ENCODE measurements at places on chromosomes 1 and 21.

GRCh38 chr1:36934061-36934460 lies 100.3 kb downstream of the GRIK3 start:
- no peak for DNase-seq

GRCh38 chr1:201302163-201303152 lies 19.2 kb downstream of the PKP1 start:
- no peak for DNase-seq

DNA sequence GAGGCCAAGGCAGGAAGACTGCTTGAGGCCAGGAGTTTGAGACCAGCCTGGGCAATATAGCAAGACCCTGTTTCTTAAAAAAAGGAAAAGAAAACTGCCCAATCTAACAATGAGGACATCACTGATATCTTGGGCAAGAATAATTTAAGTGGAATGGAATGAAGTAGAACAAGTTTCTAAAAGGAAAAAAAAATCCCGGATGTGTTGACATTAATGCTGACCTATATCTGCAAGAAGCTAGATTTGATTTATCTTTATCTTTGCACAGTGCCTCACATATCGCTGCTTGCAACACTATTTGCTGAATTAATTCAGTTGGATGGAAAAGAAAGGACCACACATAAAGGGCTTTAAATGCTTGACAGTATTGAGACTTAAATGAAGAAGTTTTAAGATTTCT lies 27.8 kb downstream of the DIPK1A start:
- DNase-seq, result no peak

- DNase-seq, result no peak
Observed at GRCh38 chr1:153358691-153358975, 979 bp downstream of the S100A9 start.

DNA sequence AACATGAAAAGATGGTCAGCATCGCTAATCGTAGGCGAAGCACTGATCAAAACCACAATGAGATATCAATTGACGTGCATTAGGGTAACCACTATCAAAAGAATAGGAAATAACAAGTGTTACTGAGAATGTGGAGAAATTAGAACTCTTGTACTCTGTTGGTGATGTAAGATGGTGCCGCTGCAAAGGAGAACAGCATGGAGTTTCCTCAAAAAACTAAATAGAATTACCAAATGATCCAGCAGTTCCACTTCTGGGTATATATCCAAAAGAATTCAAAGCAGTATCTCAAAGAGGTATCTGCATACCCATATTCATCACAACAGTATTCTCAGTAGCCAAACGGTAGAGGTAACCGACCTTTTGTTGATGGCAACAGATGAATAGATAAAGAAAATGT lies 8.3 kb upstream of the CD101 start:
- no peak for DNase-seq

DNA sequence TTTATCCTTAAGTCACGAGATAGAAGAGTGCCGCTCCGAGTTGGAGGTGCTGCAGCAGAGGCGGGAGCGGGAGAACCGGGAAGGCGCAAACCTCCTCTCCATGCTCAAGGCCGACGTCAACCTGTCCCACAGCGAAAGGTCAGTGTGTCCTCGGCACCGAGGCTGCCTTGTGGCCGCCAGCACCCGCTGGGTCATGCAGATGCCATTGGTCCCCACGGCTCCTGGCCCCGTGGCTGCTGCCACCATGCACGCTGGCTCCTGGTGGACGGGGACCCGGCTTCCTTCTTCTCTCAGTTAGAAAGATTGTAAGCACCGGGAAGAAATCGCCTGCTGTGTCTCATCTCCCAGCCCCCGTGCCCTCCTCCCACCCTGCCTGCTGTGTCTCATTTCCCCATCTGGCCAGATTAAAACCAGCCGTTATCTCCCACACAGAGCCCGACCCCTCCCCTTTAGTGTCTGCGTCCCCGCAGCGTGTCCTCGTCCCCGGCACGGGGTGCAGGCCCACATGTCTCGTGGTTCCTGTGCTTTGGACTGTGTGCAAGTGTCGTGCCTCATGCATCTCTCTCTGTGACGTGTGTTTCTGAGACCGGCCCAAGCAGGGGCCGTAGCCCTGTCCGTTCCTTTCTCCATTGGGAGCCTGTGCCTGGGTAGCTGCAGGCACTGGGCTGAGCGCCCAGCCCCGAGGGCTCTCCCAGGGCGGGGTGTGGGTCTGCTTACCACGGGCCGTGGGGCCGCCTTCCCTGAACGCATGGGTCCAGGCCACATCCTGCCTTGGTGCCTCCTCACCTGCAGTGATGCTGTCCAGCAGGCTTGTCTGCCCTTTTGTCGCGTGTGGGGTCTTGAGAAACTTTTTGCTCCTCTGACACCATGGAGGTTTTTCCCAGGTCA lies 62.1 kb downstream of the PCNT start:
- no peak for DNase-seq

DNA sequence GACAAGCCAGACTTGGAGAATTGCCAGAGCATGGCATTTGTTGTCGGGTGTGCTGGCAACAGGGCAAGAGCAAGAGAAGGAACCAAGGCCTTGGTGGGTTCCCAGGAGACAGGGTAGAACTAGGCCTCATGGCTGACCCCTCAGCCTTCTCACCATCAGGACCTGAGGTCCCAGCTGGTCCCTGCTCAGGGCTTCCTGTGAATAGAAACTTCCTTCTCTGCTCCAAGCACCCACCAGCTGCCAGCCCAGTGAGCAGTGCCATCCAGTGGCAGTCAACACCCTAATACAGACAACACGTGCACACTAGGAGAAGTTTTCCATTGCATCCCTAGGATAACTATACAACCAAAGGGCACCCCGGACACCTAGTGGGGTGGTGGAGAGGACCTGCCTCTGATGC lies 22.8 kb downstream of the S100A6 start:
- no peak for DNase-seq

DNA sequence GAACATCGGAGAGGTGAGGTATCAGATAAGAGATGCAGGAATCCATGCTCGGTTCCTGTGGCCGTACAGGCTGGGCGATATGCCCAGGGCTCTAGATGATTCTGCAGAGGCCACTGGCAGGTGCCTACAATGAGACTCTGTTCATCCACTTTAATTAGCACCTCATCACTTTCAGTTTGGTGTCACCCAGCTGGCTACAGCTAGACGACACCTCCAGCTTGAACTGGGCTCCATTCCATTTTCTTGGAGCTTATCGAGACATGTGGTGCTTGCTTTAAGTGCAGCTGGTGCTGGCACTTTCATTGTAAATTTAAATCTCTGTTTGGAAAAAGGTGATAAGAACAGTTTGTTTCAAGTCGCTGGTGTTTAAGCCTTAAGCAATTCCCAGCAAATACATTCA lies 322.5 kb upstream of the ADGRL2 start:
- DNase-seq, result no peak

GRCh38 chr1:14476170-14476955 lies 122.1 kb upstream of the KAZN start:
- no peak for DNase-seq

- no peak for DNase-seq
Observed at GRCh38 chr1:118692143-118692542, 296.0 kb downstream of the TBX15 start.

GRCh38 chr1:121587230-121587569 lies 402.4 kb downstream of the SRGAP2C start:
- no peak for DNase-seq

GRCh38 chr1:67084765-67085318 lies 30.9 kb upstream of the SLC35D1 start:
- no peak for DNase-seq

GRCh38 chr1:116170721-116171589 lies 59.8 kb downstream of the MAB21L3 start:
- DNase-seq, result no peak

- DNase-seq, result peak; percentile 44
Observed at GRCh38 chr1:179809506-179810366, 66.6 kb downstream of the FAM163A start.

- DNase-seq, result no peak
Observed at GRCh38 chr1:115539061-115539460, 102.7 kb upstream of the VANGL1 start.

GRCh38 chr1:171206204-171206977 lies 21.3 kb downstream of the FMO2 start:
- DNase-seq, result no peak

DNA sequence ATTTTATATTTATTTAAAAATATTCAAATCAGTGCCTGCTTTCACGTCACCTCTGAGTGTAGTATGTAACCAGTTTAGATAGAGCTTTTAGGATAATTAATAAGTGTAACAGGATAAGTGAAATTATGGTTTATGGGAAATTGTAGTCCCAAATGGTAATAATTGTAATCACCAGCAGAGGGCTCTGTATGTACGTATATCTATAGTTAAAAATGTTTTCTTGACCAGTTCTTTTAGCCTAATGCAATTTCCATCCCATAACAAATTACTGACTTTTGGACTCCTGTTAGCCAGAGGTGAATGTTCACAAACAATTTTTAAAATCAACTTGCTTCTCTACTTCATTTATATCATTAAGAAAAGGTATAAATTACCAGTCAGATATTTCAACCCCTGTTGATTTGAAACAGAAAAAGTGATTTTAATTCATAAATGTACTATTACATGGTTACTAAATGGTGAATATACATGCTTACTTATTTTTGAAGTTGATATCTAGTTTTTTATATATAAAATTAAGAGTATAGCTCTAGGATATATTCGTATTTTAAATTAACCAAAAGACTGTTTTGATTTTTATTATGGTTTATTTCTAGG lies 25.3 kb downstream of the SLC30A7 start:
- no peak for DNase-seq

DNA sequence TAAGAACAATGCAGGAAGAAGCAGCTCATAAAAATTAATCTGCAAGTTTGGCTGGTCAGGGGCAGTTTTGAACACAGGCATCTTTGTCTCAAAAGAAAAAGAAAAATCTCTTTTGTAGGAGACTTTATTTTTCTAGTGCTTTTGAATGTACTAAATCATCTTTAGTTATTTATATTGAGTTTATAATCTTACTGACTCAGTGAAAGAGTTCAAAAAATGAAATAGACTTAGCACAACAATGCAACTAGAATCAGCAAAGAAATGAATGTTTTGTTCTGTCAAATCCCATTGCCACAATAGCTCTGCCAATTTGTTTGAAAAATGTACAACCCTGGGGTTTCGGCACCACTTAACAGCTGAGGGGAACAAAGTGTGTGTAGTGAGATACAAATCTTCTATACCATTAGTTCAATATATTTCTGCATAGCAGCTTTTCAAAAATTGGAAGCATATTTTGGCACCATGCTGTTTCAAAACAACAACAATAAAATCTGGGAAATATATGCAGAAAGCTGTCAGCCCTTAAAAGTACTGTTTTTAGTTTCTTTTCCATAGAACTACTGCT lies 1969.1 kb downstream of the MRPL39 start:
- no peak for DNase-seq

DNA sequence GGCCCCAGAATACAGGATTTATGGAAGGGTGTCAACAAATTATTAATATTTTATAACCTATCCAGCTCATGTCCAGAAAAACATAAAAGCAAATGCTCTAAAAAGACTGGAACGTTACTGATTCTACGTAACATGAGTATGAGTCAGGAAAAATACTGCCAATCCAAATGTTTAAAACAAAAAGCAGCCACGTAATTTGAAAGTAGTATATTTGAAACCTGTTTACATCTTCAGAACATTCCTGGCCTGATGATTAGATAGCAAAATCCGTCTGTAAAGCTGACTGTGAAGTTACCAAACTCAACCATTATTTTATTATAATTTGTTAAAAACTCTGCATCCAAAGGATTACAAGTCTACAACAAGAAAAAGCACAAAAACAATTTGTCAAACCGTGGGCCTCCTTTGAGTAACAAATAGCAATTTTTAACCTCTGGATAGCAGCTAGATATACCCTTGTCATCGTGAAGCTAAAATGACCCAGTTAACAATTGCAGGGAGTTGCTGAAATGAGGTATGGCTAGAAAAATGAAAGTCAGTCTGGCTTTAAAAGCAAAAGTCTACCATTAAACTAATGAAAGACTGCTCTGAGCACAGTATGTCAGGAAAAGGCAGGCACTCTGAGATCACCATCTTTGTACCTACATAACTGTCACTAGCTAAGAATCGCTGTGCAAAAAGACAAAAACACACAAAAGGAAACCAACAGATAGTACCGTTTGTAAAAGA lies 1.2 kb downstream of the UBR4 start:
- DNase-seq, result no peak

DNA sequence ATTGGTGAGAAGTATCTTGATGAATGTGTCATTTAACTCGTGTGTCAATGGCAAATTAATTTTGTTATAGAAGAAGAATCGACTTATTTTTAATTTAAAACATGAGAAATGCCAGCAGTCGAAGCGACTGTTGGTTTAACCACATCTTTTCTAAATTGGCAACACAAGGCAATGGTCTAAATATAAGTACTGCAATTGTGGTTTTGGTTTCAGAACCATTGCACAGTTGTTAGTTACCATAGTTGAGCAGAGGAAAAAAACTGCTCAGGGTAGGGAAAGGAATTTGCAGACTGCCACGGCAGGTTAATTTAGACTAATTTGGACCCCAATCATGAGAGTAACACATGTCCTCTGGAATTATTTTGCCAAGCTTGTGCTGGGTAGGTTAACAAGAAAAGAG lies 185.6 kb upstream of the RUNX1 start:
- DNase-seq, result no peak

DNA sequence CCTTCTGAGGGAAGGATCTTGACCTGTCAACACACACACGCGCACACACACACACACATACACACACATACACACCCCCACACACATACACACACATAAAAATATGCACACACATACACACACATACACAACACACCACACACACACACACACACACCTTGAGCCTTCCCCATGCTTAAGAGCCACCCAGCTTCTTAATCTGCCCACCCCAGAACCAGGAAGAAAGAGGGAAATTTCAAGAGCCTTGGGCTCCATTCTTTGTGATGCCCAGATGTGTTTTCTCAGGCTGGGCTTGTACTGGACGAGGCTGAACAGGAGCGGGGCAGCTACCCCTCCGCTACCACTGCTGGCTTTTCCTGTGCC lies 643.5 kb downstream of the KIF26B start:
- no peak for DNase-seq

DNA sequence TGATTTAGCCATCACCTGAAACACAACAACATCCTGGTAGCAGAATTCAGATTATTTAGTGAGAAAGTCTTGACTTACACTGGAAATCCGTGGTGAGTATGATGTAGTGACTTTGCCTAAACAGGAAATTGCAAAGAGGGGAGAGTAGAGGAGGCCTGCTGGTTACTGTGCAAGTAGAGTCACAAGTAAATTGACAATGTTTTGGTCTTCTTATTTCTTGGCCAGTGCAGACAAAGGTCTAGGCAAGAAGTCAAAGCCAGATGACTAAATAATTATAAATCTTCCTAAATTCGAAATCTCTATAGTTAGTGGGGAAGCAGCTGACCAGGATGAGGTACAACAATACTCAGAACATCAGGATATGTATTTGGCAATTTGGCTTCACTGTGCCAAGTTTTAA lies 159.5 kb upstream of the KCTD3 start:
- DNase-seq, result no peak

All from activated CD4-positive, CD25-positive, alpha-beta regulatory T cell treated with anti-CD3 and anti-CD28 coated beads, Interleukin-2, amount 50 U/mL, for 16 hours (primary cell).